ENCODE measurements at places on chromosomes 7 and 10. TPM values are rescaled to one million over a fixed set of nuclear protein-coding genes. Genes with fewer than 3 reads are reported as not detected.

GRCh38 chr10:77877441-77878344 is 48.9 kb downstream of the DLG5 start:
- DNase-seq, result peak; percentile 59

DNA sequence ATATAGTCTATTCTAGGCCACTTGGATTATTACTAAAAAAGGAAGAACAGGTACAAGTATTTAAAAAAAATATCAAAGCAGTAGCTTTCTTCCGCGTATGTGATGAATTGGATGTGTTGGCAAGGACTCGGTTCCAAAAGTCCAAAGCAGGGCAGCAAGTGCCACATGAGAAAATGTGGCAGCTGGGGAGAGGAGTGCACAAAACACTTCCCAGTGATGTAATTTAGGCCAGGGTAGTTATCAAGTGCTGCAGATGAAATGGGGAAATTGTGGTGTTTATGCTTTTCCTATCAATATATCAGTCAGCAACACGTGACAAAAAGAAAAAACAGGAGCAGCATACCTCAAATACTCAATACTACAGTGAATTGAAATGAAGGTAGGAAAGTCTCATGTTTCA is 7.0 kb downstream of the RHOBTB1 start:
- no peak for DNase-seq

Gene MSS51
- total RNA-seq, result 2.0 TPM

Gene CFAP46
- total RNA-seq, result 1.0 TPM

Gene CYP2C19
- 188 TPM for total RNA-seq
